DMS153 (cell line): ENCODE measurements at places on chromosomes 7 and 10.

DNA sequence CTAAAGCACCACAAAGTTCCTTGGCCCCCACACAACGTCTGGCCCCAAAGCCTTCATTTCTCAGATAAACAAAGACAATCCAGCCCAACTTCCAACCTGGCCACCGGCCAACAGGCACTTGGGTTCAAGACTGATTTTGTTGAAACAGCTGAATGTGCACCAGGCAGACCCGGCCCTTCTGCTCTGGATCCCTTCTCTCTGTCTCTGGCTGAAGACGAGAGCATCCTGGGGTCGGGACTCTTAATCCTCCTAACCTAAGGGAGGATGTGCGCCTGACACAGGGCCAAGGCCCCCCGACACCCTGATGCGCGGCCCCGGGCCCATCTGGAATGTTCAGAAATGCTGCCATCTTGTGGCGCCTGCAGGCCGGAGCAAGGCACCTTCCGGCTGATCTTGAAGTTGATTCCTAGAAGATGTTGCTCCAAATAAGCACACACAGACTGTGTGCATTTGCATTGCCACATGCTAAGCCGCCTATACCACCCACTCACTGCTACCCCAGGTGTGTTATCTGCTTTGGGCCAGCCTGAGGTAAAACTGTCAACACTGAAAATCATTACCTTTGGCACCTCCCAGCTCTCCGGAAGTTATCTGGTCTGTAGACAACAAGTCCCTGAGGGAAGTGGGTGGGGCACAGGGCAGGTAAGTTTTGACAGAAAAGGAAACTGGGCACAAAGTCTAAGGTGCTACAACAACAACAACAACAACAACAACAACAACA is 98.4 kb upstream of the HABP2 start:
- no peak for DNase-seq

DNA sequence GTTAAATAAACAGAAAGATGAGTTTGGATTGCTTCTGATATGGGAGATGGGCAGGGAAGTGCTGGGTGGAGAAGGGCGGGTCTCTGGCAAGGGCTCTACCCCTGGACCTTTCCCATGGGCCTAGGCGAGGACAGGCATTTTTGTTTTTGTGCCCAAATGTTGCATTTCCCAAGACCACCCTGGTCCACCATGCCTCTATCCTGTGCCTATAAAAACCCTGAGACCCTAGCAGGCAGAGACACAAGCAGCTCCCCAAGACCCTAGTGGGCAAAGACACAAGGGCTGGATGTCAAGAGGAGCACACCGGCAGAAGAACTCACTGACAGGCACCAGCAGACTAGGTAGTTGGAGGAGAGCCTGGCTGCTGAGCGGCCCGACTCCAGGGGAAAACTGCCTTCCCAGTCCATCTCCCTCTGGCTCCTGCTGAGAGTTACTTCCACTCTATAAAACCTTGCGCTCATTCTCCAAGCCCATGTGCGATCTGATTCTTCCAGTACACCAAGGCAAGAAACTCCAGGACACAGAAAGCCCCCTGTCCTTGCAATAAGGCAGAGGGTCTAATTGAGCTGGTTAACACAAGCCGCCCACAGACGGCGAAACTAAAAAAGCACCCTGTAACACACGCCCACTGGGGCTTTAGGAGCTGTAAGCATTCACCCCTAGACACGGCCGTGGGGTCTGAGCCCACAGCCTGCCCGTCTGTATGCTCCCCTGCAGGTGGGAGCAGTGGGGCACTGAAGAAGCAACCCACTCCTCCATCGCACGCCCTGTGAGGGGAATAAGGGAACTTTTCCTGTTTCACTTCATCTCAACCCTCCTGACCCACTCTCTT is 291.4 kb downstream of the PTPRN2 start:
- no peak for DNase-seq

DNA sequence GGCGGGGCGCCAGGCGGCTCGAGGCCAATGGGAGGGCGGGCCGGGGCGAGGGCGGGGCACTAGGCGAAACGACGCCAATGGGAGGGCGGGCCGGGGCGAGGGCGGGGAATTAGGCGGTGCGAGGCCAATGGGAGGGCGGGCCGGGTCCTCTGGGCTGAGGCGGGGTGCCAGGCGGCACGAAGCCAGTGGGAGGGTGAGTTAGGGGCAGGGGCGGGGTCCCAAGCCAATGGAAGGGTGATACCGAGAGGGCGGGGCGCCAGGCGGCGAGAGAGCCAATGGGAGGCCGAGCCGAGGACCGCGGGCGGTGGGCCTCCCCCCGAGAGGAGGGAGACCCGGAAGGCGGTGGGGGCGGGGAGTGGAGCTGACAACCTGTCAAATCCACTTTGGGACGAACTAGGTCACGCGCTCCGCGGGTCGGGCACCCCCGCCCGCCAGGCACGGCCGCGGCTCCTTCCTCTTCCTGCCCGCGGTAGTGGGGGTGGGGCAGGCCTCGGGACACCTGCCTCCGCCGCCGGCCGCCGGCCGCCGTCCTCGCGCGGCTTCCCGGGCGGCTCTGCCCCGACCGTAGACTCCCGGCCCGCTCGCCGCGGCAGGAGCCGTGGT is 28.0 kb upstream of the KMT2C start:
- peak; percentile 99 for DNase-seq

- no peak for DNase-seq
These were observed 1.7 kb upstream of the NEURL1 start for GRCh38 chr10:103491729-103492364.

DNA sequence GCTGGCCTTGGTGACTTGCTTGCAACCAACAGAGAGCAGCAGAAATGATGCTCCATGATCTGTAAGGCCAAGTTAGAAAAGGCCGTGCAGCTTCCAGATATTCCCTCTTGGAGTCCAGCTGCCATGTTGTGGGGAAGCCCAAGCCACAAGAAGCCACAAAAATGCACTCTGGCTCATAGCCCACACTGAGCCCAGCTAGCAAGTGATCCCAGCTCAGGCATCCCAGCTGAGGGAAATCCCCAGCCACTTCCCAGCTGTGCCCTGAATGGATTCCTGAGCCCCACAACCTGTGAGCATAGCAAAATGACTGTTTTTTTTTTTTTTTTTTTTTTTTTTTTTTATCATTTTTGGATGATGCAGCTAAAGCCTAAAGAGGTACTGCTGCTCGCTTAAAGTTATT is 11.1 kb upstream of the SDK1 start:
- no peak for DNase-seq
